ENCODE measurements at places on chromosomes 13 and 19.

DNA sequence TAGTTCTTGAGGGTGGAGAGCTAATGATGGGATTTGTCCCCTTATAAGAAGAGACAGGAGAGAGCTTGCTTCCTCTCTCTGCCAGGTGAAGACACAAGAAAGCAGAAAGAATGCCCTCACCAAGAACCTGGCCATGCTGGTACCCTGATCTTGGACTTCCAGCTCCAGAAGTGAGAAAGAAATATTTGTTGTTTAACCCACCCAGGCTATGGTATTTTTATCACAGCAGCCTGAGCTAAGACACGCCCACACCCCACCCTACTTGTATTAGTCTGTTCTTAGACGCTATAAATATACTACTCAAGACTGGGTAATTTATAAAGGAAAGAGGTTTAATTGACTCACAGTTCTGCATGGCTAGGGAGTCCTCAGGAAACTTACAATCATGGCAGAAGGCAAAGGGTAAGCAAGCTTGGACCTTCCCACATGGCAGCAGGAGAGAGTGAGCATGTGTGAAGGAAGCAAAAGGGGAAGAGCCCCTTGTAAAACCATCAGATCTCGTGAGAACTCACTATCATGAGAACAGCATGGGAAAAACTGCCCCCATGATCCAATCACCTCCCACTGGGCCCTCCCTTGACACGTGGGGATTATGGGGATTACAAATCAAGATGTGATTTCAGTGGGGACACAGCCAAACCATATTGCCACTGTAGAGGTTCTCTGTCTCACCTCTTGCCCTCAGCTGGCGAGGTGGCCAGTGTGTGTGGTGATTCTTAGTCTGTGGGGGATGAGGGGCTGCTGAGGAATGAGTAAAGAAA, 57.4 kb upstream of the RCBTB2 start:
- DNase-seq = no peak

- no peak for DNase-seq
These were observed 140.8 kb downstream of the SHISA2 start for GRCh38 chr13:25910991-25911419.

- DNase-seq = no peak
These were observed 30.0 kb downstream of the DCLK1 start for GRCh38 chr13:36101157-36101556.

DNA sequence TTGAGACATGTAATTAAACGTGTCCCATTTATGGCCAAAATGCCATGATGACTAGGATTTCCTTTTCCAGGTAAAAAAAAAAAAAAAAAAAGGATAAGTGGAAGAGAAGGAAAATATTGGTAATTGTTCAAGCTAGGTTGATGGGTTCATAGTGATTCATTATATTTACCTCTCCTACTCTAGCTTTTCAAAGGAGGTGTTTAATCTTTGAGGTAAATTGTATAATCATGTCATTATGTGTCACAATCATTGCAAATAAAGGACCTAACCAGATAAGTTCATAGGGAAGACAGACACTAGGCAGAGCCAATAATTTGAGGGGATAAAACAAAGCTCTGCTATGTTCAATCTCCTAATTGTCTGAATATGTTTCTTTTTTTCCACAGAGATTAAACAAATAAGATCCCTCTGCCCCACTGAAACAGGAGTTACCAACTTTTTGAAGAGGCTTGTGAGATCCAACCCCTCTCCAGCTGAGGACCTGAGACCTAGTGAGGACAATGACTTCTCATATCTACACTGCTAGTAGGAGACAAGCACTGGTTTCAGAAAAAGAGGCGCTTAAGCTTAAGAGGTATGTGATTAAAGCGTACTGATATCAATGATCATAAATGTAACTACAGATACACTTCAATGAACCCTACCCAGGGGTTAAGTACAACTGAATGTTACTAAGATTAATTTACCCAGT, 61.4 kb downstream of the USP12 start:
- no peak for DNase-seq

DNA sequence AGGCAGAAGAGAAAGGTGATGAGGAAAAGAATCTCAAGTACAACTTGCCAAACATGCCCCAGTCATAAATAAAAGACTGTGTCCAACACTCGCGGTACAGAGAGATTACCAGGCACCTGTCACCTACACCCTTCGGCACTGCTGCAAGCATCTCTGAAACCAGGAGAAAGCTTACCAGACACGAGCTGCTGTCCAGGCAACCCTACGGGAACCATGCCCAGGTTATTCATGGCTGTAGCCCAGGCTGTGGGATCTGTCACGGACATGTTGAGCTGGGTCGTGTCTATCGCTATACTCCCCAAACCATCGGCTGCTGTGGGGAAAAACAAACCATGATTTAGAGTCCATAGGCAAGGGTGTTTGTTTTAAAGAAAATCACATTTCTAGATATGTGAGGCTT, 375.0 kb downstream of the ENOX1 start:
- no peak for DNase-seq

DNA sequence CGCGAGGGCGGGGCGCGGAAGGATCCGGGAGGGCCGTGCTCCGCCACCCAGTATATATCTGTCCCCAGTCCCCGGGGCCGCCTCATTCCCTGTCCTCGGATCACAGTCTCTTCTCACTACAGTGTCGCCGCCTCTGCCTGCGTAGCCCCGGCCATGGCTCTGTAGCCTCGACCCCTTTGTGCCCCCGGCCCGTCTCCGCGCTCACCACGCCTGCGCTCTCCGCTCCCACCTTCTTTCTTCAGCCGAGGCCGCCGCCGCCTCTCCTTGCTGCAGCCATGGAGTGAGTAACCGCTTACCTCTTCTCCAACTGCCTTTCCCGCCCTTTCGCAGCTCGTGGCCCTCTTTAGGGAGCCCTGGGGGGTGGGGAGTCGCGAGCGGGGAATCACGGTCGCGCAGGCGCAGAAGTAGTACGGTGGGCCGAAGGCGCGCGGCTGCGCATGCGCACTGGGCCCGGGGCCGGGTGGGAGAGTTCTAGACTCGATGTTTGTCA, at the start of the genes ATF5 and NUP62:
TSS of gene ATF5 (plus strand) at position 85 of the 490 bp plus-strand sequence. CDS start 1,646 bp downstream, outside the sequence.
TSS of gene NUP62 (minus strand) at position 384 of the 490 bp plus-strand sequence. CDS start 19,697 bp downstream, outside the sequence.
- peak; percentile 95 for DNase-seq

DNA sequence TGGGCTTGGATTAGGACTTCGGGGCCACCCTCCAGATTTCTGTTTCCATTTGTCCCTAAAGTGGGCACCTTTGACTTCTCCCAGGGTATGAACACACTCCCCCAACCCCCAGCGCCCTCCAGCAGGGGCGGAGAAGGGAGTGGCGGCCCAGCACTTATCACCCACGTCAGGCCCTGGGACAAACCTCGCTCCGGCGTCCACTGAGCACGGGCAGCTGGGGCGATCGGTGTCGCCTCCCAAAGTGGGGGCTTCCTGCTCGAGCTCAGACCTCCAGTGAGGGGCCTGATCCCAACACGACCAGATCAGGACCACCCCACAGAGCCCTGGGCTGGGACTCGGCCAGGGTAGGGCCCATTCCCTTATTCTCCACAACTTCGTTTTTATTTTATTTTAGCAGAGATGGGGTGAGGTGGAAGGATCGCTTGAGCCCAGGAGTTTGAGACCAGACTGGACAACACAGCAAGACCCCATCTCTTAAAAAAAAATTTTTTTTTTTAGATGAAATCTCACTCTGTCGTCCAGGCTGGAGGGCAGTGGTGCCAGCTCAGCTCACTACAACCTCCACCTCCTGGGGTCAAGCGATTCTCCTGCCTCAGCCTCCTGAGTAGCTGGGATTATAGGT, 3.7 kb upstream of the TCF3 start:
- DNase-seq = no peak

- DNase-seq = peak; percentile 63
These were observed 2.4 kb upstream of the RGL3 start for GRCh38 chr19:11421371-11422098.

- peak; percentile 70 for DNase-seq
These were observed 7.9 kb downstream of the PIP5K1C start for GRCh38 chr19:3692141-3693024.

DNA sequence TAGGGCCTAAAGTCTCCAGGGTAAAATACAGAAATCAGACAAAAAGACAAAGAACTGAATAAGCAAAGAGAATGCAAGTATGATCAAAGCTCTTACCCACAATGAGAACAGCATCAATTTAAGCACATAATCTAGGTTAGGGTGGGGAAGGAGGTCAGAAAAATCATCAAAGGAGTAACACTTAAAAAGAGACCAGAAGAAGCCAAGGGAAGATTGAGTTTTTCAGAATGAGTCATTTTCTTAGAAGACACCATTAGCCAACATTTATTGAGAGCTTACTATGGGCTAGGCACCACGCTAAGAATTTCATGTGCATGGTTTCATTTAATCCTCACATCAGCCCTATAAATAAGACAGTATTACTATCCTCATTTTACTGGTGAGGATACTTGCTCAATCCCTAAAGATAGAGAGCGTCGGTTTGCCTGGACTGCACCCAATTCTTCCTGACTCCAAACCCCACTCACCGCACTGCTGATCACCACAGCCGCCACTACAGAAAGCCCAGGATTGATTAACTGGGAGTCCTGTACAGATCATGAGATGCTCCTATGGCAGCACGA, 1.7 kb upstream of the SHISA2 start:
- DNase-seq = no peak

DNA sequence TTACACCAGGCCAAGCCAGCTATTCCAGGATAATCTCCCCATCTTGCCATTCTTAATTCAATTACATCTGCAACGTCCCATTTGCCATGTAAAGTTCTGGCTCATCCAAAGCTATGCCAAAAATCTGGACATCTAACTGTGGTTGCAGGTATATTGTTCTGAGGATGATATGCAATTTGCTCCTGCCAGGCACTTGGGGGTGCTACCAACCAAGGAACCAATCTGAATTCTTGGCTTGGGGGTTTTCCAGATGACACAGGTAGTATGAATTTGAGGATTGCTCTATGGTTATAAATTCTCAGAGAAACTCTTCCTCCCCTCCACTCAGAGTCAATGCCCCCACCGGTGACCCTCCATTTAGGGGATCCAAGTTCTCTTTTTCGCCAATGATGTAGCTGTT, 33.0 kb downstream of the CRYL1 start:
- DNase-seq = peak; percentile 77

GRCh38 chr19:15672580-15673175, at the start of gene CYP4F12:
Gene CYP4F12 (plus strand): TSS chr19:15673087. CDS start chr19:15673530, 443 bp downstream.
- DNase-seq = peak; percentile 35

DNA sequence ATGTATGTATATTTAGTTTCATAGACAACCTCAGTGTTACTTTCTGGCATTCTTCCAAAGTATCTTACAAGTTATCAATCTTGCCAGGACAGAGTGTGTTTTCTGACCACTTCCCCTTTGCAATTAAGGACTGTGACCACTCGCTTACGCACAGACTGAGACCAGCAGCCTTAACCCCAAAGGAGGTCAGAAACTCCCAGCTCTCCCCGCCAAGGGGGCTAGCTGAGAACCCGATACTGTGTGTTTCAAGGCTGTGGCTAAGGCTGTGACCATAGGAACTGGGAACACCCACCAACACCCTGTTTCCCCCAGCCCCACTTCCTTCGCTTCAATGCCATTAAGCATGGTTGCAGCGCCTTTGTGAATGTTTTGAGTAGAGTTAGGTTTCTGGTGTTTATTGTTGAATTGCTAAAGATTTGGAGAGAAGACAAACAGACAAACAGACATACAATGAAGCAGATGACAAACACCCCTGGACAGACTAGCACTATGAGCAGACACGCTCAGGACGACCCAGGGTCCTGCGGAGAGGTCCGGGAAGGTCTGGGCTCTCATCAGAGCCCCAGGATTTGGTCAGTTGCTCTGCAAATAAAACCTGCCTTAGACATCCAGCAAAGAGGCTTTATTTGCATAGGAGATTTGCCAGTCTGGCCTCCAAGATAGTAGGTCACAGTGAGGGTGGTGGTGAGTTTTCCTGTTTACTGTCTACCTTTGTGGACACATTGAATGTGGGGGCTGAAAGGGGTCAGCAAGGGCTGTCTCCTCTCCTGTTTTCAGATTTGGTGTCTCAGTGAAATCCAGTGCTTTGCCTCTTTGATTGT, 25.0 kb upstream of the TNFSF11 start:
- DNase-seq = no peak

DNA sequence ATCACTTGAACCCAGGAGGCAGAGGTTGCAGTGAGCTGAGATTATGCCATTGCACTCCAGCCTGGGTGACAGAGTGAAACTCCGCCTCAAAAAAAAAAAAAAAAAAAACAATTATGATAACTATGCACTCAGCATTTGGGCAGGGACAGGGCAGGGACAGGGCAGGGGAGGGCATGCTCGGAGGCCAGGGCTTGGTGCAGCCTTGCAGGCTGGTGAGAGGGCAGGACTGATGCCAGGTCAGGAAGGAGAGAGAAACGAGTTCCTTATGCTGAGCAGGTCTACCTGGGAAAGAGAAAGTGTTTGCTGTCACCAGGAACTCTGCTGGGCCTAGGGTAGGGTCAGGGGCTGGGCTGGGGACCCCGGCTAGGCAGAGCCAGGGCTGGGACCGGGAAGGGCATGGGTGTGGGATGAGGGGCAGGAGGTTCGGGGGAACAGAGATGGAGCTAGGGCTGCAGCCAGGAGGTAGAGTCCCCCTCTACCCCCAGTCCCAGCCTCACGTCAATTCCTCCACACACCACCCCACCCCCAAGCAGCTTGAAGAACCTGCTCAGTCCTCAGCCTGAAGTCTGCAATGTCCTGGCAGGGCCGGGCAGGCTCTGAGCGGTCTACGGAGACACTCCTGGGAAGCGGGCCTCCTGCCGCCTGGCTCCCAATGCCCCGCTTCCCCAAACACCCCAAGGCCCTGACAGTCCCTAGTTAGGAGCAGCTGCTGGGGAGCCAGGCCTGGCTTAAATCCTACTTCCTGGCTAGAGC, 2.8 kb downstream of the FXYD3 start:
- DNase-seq = no peak

- no peak for DNase-seq
These were observed 9.4 kb upstream of the SLC7A9 start for GRCh38 chr19:32878988-32879387.

GRCh38 chr19:30785458-30786137, 413.4 kb downstream of the ZNF536 start:
- no peak for DNase-seq

DNA sequence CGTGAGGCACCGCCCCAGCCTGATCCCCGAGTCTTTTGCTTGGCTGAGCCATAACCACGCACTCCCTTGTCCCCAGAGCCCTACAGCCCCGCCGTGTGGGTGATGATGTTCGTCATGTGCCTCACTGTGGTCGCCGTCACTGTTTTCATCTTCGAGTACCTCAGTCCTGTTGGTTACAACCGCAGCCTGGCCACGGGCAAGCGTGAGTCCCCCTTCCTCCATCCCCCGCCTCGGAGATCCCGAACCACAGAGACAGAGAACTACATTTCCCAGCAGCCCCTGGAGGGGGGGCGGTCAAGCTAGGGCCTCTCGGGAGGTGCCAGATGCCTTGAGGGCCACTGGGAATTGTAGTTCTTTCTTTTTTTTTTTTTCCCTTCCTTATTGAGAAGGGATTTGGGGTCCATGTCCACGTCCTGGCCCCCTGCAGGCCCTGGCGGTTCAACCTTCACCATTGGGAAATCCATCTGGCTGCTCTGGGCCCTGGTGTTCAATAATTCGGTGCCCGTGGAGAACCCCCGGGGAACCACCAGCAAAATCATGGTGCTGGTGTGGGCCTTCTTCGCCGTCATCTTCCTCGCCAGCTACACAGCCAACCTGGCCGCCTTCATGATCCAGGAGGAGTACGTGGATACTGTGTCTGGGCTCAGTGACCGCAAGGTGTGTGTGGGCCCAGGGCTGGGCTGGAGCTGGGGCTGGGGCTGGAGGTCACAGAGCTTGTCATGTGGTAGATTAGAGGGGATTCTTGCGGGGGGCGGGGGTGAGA, 25.9 kb downstream of the GRIN2D start:
- DNase-seq = peak; percentile 85

- DNase-seq = no peak
These were observed 18.1 kb downstream of the DNAJC15 start for GRCh38 chr13:43041369-43041921.

- peak; percentile 89 for DNase-seq
These were observed 18.0 kb upstream of the PNMA8B start for GRCh38 chr19:46513461-46514236.

All from activated CD4-positive, alpha-beta T cell treated with anti-CD3 and anti-CD28 coated beads for 48 hours (primary cell).